ENCODE measurements at places on chromosomes 11 and 22.

GRCh38 chr11:63769042-63769713 is 603 bp upstream of the ZFTA start:
- DNase-seq: no peak

DNA sequence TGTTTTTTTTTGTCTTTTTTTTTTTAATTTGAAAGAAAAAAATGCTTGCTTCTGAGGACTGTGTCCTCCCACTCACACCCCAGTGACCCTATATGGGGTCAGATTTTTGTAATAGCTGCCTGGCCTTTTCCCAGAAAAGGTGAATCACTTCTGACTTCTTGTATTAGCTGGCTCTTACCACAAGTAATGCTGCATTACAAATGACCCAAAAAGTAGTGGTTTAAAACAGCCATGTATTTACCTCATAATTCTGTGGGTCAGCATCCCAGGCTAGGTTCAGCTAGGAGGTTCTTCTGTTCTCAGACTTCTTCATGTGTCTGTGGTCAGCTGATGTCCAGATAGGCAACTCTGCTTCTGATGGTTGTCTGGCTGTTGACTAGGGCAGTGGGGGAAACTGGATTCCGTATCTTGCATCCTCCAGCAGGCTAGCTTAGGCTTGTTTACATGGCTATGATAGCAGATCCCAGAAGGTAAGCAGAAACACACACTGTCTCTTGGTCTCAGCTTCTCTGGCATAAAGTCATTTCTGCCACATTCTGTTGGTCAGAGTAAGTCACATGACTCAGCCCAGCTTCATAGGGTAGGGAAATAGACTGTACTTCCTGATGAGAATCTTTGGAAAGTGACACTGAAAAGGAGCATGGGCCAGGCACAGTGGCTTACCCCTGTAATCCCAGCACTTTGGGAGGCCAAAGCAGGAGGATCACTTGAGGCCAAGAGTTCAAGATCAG is 19.5 kb downstream of the LHFPL7 start:
- no peak for DNase-seq

GRCh38 chr11:74018331-74019005 is 9.6 kb upstream of the UCP3 start:
- no peak for DNase-seq

DNA sequence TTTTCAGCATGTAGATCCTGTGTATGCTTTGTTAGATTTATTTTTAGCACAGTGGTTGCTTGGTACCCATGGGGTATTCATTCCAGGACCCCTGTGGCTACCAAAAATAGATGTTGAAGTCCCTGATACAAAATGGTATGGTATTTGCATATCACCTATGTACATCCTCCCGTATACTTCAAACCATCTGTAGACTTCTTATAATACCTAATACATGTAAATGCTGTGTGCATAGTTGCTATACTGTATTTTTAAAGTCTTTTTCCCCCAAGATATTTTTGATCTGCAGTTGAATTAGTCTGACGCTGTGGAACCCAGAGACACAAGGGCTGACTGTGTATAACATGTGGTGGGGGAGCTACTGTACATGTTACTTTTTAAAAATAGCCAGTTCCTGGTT is 101.1 kb downstream of the ATXN10 start:
- no peak for DNase-seq

- no peak for DNase-seq
These were observed 332.2 kb downstream of the LUZP2 start for GRCh38 chr11:24828938-24829605.

- DNase-seq: no peak
These were observed 1.9 kb downstream of the BLID start for GRCh38 chr11:122113836-122114825.

DNA sequence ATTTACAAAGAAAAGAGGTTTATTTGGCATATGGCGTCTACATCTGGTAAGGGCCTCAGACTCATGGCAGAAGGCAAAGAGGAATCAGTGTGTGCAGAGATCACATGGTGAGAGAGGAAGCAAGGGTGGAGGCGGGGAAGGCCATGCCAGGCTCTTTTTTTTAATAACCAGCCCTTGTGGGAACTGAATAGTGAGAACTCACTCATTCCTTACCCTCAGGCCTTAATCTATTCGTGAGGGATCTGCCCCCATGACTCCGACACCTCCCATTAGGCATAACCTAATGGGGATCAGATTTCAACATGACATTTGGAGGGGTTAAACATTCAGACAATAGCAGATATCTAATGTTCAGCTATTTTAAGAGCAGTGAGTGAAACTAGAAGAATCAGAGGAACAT is 55.7 kb downstream of the ATM start:
- DNase-seq: no peak

GRCh38 chr11:84496122-84496521 is 1131.0 kb downstream of the DLG2 start:
- DNase-seq: no peak

DNA sequence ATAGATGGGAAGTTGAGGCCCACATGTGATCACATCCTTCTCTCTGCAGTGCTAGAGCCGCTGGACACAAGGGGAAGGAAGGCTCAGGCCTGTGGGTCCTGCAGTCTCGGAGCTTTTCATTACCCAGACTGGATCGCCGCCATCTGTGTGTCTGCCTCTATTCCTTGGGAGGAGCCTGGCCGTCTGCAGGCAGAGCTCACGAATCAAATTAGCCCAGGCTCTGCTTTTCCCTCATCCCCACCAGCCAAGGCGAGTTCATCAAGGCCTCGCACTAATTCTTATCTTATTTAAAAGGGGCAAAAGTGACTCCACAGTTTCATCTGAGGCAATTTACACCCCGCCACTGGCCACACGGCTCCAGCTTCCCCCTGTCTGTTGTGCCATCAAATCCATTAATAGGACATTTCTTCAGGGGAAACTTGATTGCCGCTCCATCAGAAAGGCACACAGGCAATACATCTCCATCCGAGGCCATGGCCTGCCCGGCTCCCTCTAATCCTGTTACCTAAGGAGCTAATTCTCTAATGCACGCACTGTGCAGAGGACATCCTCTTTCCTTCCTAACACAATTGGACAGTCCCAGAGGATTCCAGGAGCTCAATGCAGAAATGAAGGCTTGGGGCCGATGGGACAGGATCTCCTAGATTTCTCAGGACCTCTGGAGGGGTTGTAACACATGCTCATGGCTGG is 3.3 kb upstream of the HTR3A start:
- DNase-seq: no peak

- no peak for DNase-seq
These were observed 4.2 kb upstream of the SYT8 start for GRCh38 chr11:1830322-1831223.

DNA sequence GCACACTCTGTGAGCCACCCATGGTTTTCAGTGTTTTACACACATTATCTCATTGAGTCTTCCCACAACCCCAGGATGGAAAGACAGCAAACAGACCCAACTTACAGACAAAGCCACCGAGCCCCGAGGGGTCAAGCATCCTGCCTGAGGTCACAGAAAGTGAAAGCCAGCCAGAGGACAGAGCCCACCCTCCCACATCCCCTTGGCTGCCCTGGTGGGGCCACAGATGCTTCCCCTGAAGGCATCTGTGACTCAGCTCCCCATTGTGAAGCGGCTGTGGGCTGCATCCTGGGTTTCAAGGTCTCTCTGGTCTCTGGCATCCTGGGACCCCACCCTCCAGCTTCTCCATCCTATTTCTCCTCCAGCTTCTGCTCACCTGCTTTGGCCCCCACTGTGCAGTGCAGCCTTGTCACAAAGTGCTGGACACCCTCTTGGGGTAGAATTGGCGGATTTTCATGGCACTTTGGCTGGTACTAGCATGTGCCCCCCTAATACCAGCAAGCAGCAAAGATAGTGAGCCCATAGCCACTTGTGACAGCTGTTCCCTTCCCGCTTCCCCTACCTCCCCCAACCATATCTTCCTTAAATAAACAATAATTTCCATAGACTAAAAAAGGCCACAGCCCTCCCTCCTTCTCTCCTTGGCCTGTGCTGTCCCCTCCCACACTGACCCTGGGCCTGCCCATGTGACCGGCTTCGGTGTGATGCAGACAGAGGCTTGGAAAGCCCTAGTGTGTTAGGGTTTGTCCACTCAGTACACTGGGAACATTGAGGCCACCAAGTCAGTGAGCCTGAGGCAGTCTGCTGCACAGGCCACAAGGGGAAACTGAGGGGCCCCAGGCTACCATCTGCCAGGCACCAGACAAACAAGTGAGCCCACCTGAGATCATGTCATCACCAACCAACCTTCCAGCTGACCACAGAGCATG is 53.9 kb upstream of the SHISAL1 start:
- no peak for DNase-seq

- no peak for DNase-seq
These were observed 7.3 kb downstream of the CADM1 start for GRCh38 chr11:115496892-115497291.
